ENCODE measurements at places on chromosomes 6 and 20.

DNA sequence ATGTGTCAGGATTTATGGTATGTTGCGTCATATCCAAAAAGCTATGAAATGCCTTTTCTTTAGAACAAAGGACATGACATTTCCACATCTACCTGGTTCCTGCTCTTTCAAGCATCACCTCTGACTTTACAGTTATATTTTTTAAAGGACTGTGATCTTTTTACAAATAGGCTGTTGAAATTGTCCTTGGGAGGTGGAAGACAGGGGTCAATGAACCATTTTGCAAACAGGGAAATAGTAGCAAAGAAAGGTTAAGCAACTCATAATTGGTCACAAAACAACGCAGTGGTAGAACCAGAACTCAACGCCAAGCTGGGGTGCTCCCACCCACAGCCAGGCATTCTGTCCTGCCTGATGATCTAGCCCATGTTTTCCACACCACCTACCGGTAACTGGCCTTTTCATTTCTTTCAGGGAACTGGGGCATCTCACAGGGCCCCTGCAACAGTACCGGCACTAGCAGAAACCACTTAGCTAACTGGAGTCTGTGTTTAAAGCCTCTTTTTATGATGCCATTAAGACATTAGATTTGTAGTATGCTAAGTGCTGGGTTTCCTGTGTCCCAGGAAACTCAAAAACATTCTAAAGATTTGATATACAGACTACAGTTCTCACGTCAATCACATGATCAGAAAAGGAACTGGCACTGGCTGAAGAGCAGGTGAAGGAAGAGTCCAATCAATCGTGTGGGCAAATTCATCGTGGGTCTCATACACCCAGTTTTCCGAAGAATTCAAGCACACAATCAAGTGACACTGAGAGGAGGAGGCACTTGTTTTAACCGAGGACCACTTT, 13.9 kb downstream of the ZNF217 start:
- DNase-seq, result peak; percentile 76

- DNase-seq, result peak; percentile 37
These were observed 841.6 kb upstream of the GJE1 start for GRCh38 chr6:141290941-141291721.

- no peak for DNase-seq
These were observed 26.4 kb upstream of the SALL4 start for GRCh38 chr20:51828762-51829161.

DNA sequence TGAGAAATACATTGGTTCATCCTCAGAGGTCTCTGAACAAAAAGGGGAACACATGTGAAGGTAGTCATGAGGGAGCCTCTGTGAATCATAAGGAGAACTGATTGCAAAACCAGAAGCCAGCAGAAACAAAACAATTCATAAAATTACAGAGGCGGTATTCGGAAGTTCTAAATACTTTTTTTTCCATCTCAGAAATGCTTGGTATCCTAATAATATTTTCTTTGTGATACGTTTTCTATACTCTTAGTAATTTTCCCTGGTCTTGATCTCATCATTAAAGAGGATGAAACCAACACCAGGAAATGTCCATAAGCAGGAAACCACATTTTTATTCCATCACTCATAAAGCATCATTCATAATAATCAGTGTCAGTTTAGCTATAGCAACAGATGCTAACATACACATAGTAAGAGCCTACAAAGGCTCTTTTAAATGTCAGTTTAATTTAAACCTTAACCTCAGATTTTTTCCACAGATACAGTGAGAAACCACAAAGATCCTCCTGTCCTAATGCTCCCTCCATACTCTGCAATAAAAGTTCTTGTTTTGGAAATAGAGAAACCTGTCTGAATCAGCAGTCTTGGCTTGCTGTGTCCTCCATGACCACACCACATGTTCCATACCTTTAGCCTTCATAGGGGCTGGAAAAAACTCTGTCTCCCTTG, 29.2 kb downstream of the SGK1 start:
- DNase-seq, result peak; percentile 58

DNA sequence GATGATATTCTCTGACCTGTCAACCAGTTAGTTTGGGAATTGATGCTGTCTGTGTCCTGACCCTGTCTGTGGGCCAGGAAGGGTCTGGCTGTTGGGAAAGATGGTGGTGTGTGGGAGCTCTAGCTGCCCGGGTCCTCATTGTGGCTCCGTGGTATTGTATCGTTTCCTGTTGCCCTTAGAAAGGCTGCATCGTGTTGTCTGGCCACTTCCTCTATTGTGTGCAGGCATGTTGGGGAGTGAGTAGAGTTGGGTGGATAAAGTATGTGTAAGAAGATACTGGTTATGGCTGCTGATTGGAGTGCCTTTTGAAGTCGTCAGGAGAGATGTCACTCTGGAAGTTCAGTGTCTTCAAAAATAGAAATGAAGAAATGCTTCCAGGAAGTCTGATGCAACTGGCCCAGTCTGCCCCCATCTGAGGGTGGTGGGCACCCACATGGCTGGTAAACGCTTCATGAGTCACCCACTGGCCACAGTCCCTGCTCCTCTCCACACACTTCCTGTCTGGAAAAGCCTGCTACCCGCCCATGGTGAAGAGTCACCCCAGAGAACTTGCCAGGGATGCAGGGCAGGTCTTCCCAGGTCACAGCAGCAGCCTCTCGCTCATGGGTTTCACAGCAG, 27.9 kb downstream of the PPARD start:
- peak; percentile 97 for DNase-seq
